Kasumi-1 (cell line): ENCODE measurements at places on chromosomes 2 and 18.

DNA sequence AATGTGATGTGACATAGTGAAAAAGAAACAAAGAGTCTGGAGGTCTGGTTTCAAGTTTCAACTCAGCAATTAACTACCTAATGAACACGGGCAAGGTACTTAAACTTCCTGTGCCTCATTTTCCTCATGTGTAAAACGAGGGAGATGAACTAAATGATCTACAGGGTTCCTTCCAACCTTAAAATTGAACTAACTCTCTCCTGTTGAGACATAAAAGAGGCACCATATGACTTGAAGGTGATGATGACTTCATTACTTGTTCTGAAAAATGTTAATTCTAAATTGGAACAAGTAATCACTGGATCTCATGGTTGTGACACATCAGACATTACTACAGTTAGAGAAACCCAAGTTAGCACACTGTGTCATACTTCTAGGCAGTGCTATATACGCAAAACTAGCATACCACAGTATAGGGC is 8.9 kb upstream of the REL start:
- no peak for DNase-seq

DNA sequence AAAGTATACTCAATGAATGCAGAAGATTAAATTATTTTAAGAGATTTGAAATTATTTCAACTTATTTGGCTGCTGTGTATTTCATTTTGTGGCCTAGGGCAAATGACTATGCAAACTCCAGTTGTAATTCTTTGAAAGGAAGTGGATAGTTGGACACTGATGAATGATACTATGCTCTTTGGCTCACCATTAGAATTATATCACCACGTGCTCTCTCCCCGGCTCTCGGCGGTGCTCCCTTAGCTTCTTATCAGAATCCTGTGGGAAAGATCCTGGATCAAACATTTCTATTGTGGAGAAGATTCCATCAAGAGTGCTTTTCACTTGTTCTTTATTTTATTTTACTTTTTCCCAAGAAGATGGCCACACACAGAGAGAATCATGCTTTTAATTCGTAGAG is 55.2 kb downstream of the ADCYAP1 start:
- no peak for DNase-seq

- peak; percentile 85 for DNase-seq
Observed at GRCh38 chr2:85551698-85552678, 9.3 kb downstream of the GGCX start.

DNA sequence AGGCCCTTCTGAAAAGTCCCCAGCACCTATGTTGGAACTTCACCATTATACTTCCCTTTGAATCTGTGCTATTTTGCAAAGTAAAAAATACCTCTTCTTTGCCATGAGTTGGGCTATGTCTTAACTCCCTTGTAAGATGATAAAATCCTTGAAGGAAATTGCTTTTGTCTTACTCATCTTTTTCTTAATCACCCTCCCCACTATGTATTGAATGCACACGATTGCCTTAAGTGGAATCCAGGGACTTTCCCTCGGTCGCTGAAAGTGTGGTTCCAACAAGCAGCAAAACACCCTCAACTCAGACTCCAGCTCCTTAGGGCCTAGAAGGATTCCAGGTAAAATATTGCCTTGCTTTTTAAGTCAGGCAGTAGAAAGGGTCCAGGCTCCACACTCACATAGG is 173.2 kb upstream of the ARL4C start:
- DNase-seq, result no peak

DNA sequence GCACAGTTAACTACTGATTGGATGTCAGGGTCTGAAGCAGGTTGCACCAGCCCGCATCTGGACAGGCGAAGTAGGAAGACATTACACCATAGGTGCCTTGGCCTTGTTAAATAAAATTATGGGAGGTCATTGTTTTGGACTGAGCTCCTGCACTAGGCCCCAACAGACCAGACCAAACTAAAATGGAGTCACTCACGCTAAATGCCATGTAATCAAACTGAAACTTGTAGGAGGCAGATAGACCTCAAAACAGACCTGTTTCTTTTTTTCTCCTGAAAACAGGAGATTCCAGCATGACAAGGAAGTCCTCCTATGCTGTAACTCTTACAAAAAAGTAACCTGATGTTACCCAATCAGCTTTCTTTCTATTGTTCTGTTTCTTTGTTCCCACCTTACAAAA is 15.5 kb upstream of the NFU1 start:
- no peak for DNase-seq

GRCh38 chr18:50816419-50817166 is 3.2 kb downstream of the MRO start:
- no peak for DNase-seq

DNA sequence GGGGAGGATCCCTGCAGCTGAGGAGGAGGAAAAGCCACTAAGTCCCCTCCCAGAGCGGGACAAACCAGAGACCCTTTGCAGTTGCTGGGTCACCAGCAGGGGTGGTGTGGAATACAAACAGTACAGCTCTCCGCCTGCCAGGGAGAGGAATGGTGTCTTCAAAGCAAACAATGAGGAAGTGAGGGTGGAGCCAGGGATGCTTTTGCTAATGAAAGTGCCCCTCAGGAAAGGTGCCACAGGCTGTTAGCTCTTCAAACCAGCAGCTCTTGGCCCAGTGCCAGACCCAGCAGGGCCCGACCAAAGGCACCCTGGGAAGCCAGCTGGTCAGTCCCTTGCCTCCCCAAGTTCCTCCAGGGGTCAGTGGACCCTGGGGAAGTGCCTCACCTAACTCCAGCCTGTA is 102.8 kb downstream of the HIBCH start:
- DNase-seq, result peak; percentile 54

DNA sequence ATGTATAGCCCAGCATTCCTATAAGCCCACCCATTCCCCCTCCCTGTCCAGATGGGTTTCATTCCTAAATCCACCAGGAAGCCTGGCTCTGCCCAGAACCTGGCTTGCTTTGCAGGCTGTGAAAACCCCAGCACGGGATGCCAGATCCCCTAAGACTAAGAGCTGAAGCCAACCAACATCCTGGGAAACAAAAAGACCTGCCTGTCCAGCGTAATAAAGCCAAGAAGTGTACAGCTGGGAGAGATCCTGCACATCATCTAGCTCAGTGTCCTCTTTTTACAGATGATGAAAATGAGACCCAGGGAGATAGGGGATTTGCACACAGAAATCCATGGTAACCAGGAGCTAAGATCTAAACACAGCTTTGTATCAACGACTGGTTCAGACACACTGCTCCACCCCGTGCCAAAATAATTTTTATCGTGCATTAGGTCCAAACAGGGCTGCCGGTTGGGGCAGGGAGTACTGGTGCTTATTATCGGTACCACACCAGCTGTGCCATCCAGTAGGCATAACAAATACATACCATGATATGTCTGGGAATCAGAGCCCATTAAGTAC is 2.9 kb downstream of the RND3 start:
- DNase-seq, result no peak

GRCh38 chr2:1686784-1687105 is 57.6 kb downstream of the PXDN start:
- DNase-seq, result no peak

DNA sequence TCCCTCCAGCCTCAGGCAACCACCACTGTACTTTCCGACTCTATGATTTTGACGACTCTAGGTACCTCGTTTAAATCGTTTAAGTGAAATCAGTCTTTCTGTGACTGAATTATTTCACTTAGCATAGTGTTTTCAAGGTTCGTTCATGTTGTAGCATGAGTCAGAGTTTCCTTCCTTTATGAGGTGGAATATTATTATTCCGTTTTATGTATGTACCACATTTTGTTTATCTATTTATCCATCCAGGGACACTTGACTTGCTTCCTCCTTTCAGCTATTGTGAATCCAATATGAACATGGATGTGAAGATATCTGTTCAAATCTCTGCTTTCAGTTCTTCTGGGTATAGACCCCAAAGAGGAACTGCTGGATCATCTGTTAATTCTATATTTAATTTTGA is 19.1 kb downstream of the IL1R2 start:
- peak; percentile 6 for DNase-seq

- no peak for DNase-seq
Observed at GRCh38 chr2:174752403-174753037, 11.8 kb downstream of the CHRNA1 start.

- peak; percentile 76 for DNase-seq
Observed at GRCh38 chr2:171432969-171433762, 624 bp downstream of the METTL8 start.

- no peak for DNase-seq
Observed at GRCh38 chr18:62682371-62682770, 33.0 kb upstream of the PHLPP1 start.

DNA sequence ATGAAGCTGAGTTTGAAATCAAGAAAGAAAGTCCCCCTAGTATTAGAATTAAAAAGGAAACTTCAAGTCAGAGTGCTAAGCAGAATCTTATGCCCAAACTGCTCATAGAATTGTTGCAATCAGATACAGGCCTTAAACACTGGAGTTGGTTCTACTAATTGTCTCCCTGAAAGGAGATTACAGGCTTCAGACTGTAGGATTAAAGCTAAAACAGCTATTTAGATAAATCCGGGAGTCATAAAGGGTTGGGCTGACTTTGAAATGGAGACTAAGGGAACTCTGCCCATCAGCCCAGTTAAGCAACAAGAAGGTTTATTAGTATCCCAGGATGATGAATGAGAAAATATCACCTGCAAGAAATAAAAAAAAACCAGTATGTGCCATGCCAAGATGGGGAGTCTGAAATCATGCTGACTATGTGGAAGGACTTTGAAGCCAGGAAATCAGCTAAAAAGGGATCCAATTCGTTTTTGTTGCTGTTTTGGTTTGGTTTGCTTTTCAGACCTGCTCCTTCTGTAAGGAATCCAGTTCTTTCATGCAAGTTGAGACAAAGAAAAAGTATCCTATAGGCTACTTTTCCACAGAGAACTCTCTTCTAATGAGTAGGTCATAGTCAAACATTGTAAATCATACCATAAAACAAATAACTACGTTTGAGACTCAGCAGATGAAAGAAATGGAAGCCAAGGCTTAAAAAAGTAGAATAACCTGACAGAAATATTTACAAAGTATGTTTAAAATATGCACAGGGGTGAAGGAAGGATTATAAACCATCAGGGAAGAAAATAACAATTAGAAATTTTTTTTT is 37.6 kb upstream of the MSTN start:
- no peak for DNase-seq

DNA sequence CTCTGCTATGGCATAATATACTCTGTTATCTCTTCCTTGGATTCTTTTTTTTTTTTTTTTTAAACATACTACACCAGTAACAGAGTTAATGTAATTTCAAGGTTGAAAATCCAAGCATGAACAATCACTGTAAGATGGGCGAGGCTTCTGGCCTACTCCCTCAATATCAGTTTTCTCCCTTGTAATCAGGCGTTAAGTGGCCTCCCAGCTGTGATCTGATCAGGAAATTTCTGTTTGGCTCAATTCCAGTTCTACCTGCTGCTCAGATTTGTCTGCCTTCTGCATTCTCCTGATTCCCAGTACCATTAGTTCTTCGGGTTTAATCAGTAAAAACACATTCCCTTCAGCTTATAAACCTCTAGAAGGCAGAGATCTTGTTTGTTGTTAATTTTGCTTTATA is 18.6 kb downstream of the PRKD3 start:
- no peak for DNase-seq

- DNase-seq, result no peak
Observed at GRCh38 chr18:79384834-79385233, 10.9 kb upstream of the NFATC1 start.
